ENCODE measurements at places on chromosomes 4 and X.

GRCh38 chrX:768596-768995 lies 138.0 kb downstream of the SHOX start:
- no peak for DNase-seq

DNA sequence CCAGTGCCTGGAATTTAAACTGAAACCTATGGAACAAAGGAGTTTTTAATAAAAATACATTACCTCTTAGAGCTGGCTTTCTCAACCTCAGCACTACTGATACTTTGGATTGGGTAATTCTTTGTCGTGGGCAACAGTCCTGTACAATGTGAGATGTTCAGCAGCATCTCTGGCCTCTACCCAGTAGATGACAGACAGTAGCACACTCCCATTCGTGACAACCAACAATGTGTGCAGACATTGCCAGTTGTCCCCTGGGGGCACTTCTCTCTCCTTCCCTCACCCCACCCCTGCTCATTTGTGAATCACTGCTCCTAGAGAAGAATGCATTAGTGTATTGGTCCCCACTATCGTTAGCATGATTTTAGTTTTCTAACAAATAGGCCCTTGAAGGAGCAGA lies 16.2 kb downstream of the GPAT3 start:
- no peak for DNase-seq

- DNase-seq, result no peak
These were observed 85.2 kb downstream of the ANAPC10 start for GRCh38 chr4:145012841-145013240.

DNA sequence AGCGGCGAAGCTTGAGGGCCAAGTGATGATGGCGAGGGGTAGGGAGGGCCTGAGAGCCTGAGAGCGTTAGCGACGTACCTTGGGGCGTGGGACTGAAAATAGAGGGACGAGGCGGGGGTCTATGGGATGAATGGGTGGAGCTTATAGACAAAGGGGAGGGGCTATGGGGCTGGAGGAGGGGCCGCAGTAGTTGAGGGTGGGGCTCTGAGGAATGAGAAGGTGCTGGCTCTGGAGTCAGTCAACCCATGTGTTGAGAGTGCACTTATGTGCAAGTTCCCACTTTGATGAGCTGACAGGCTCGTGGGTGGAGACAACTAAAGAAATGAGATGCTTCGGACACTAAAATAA lies 488 bp downstream of the TBC1D25 start:
- peak; percentile 23 for DNase-seq

GRCh38 chrX:134909261-134909660 lies 81.5 kb upstream of the SMIM10 start:
- no peak for DNase-seq

DNA sequence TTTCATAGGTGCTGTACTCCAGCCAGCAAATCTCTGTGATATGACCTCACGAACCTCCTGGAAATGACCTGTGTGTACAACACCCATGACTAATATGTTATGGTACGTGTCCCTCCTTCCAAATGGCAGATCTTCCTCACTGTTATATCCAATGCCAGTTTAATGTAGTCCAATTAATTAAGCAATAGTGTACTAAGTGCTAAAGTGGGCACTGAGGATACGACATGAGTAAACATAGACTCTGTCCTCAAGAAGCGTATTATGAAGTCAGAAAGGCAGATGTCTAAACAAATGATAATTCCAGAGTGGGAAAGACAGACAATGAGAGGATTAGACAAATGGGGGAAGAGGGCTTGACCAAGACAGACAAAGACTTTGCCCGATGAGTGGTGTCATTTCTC lies 33.9 kb downstream of the GPRIN3 start:
- DNase-seq, result no peak

- DNase-seq, result no peak
These were observed 144.1 kb downstream of the SLC7A11 start for GRCh38 chr4:138097912-138098600.

GRCh38 chrX:12892716-12893115 lies 13.7 kb upstream of the TLR8 start:
- no peak for DNase-seq

DNA sequence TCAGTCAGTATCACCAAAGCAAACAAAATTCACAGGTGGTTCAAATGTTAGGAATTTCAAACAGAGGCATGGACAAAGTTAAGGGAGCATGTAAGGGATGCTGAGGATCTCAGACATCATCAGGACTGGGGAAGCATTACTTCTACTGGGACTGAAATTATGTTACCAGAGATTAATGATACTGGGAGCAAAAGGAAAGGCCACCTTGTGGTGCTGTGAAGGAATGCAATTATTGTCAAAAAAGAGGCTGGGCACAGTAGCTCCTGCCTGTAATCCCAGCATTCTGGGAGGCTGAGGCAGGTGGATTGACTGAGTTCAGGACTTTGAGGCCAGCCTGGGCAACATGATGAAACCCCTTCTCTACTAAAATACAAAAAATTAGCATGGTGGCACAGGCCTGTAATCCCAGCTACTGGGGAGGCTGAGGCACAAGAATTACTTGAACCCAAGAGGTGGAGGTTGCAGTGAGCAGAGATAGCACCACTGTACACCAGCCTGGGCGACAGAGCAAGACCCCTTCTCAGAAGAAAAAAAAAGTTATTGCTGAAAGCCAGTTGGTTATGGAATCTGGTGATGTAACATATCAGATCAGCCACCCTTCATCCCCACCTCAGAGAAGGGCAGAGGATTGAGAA lies 954.3 kb downstream of the PCDH7 start:
- DNase-seq, result no peak

DNA sequence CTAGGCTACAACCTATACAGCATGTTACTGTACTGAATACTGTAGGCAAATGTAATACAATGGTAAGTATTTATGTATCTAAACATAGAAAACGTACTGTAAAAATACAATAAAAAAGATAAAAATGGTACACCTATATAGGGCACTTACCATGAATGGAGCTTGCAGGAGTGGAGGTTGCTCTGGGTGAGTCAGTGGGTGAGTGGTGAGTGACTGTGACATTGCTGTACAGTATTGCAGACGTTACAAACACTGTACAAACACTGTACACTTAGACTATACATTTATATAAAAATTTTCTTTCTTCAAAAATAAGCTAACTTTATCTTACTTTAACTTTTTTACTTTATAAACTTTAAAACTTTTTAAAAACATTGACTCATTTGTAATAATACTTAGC lies 190.3 kb upstream of the NR3C2 start:
- DNase-seq, result no peak

DNA sequence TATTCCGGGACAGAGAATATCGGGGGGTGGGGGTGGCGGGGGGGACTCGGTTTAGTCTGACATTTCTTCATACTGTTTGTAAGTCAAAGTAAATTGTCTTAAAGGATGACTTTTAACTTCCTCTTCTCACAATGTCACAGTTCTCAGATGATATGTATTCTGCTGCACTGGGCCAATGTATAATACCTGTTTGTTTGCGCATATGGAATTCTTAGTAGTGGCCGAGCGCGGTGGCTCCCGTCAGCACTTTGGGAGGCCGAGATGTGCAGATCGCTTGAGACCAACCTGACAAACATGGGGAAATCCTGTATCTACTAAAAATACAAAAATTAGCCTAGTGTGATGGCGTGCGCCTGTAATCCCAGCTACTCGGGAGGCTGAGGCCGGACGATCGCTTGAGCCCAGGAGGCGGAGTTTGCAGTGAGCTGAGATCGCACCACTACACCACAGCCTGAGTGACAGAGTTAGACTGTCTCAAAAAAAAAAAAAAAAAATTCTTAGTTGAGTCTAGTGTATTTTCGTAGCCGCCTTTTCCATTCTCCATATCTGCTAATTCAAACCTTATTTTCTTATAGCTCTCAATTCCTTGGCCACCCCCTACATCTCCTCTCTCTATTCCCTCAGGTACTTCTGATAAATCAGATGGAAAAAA lies 851 bp downstream of the POLR2B start:
- DNase-seq, result no peak

GRCh38 chrX:23187819-23188218 lies 146.8 kb upstream of the PTCHD1 start:
- no peak for DNase-seq

GRCh38 chrX:13797512-13797911 lies 19.4 kb downstream of the GPM6B start:
- no peak for DNase-seq

DNA sequence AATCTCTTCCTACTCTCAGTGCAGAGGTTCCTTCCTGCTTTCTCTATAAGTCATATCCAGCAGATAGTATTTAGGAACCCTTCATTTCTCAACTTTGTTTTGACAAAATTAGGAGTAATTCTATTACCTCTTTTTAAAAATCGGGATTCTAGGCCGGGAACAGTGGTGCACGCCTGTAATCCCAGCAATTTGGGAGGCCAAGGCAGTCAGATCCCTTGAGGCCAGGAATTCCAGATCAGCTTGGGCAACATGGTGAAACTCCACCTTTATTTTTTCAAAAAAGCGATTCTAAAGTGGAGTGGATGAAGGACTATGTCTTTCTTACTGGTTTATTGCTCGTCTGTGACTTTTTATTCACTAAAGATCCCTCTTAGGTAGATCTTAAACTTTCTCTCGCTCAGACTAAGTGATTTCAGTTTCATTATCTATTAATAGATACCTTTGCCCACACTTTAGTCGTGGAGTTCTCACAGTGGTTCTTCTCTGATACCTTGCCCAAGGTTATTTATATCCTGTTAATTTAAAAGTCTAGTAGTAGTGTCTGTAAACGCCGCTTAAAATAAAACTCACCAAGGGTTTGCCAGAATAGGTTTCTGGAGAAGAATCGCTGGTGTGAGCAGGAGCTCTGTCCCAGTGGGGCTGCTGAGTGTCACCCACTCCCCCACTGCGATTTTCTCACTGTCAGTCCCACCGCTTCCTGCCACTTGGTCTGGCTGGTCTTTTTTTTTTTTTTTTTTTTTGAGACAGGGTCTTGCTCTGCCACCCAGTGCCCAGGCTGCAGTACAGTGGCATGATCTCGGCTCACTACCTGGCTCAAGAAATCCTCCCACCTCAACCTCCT lies 27.0 kb upstream of the TMEM131L start:
- DNase-seq, result no peak

GRCh38 chr4:40990236-40990898 lies 224.0 kb downstream of the APBB2 start:
- no peak for DNase-seq

GRCh38 chr4:98468709-98469108 lies 189.7 kb downstream of the TSPAN5 start:
- DNase-seq, result peak; percentile 32

GRCh38 chr4:154314248-154314647 lies 177.4 kb downstream of the DCHS2 start:
- DNase-seq, result no peak

DNA sequence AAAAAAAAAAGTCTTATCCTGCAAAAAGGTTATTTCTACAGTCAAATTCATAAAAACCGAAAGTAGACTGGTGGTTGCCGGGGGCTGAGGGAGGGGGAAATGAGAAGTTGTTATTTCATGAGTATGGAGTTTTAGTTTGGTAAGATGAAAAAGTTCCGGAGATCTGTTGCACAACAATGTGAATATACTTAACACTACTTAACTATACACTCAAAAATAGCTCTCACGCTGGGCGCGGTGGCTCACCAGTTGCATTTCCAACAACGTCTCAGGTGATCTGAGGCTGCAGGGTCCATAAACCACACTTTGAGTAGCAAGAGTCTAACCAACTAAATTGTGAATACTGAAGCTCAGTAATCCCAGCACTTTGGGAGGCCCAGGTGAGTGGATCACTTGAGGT lies 52.4 kb downstream of the ANOS1 start:
- DNase-seq, result no peak

DNA sequence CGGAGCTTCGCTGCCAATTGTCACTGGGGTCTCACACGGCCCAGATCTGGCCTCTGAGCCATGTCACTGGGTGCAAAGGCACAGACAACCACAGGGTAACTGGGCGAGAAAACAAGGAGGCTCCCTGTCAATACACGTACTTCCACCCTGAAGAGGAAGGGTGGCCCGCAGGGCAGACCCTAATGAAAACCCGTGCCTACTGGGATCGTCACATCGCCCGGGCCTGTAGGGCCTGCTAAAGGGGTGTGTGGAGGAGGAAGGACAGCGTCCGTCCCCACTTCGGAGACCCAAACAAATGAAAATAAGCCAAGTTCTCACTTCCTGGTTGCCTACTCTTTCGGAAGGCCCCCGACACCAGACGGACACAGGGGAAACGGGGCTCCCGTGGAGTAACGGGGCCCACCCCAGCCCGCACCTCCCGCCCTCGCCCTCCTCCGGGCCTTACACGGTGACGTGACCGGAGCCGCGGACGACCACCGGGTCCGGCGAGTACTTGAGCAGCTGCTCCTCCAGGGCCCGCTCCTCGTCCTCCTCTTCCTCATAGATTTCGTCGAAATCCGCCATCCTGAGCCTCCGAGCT lies 578 bp downstream of the CHIC2 start:
- peak; percentile 51 for DNase-seq

DNA sequence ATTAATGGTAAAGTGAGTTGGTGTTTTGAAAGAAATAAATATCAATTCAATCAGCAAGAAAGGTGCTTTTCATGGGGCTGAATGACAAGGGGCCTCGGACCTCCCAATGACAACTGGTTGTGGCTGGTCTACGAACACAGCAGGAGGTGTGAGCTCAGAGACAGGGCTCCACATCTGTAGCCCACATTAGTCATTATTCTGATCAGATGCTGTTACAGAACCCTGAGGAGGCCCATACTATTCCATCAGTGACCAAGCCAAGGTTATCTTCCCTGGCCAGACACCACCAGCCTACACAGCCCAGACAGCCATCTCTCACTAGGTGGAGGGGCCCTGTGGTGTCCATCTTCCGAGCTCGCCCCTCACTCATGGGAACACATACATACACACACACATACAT lies 168.8 kb downstream of the SH3KBP1 start:
- no peak for DNase-seq

- no peak for DNase-seq
These were observed 499.9 kb upstream of the AADAT start for GRCh38 chr4:170589597-170590191.

- no peak for DNase-seq
These were observed 8.0 kb upstream of the BANK1 start for GRCh38 chr4:101782546-101782945.

DNA sequence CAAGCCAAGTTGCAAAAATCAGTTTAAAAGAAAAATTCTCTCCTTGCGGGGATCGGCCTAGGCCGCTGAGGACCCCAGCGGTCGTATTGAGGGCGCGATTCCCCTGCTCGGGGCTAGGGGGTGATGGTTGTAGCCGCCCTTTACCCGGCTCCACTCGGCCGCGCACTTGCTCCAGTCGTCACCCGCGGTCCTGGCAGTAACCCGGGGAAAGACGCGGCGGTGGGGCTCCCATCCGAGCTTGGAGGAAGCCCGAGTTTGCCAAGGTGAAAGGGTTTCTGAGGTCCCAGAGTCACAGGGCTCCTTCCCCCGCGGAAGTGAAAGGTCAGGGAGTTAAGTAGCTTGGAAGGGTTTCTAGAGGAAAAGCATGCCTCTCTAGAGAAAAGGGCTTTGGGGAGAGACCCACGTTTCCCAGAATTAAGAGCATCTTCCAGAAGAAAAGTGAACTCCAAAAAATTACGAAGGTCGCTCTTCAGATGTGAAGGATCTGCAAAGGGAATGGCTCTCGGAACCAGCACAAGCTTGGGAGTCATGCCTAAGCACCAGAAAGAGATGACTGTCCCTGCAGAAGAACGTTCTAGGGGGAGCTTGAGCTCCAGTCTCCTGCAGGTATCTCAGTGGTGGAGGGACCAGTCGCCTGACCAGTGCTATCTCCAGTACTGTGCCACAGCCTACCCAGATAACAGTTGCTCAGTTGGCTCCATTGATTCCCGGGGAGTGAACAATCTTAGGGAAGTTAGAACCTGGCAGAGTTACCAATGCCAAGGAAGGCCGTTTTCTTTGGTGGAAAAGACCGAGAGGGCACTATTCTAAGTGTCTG lies 875 bp downstream of the LAP3 start:
- DNase-seq, result peak; percentile 8

- no peak for DNase-seq
These were observed 3.3 kb downstream of the EGF start for GRCh38 chr4:109916027-109916409.

Measured in C1 segment of cervical spinal cord (tissue), 14 donors.